ENCODE measurements at places on chromosomes 6 and 20.

- DNase-seq = no peak
Measured at GRCh38 chr6:160975162-160975561, 16.4 kb upstream of the MAP3K4 start.

DNA sequence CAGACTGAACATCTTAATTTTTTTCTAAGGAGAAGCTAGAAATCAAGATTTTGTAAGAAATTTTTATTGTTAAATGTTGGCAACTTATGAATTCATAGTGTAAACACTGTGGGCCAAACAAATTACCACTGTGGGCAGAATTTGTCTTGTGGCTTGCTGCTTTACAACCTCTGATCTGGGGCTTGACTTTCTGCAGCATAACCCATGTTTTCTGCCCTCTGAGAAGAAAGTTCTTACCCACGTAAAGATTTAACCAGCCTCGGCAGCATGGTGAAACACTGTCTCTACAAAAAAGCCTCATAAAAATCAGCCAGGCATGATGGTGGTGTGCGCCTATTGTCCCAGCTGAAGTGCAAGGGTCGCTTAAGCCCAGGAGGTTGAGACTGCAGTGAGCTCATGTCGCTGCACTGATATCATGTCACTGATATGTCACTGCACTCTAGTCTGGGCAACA lies 12.9 kb downstream of the ITCH start:
- DNase-seq = peak; percentile 53

- no peak for DNase-seq
Measured at GRCh38 chr20:43744966-43745730, 18.3 kb upstream of the GTSF1L start.

GRCh38 chr20:19886661-19887288 lies 128.7 kb downstream of the RIN2 start:
- peak; percentile 20 for DNase-seq
